Posterior vena cava (tissue), 2 donors: ENCODE measurements at places on chromosomes 3 and 15. TPM values are rescaled to one million over a fixed set of nuclear protein-coding genes. Genes with fewer than 3 reads are reported as not detected.

TM4SF18 gene
- total RNA-seq = 5.6 TPM

CA12 gene
- 36.7 TPM for total RNA-seq

RAB43 gene
- total RNA-seq = 21.7 TPM

BMF gene
- 5.0 TPM for total RNA-seq

ROBO1 gene
- 27.2 TPM for total RNA-seq

PLS1 gene
- total RNA-seq = 0.86 TPM

RBP2 gene
- not detected for total RNA-seq

IQCH gene
- total RNA-seq = 1.2 TPM

CEMIP gene
- 0.62 TPM for total RNA-seq

OR5H14 gene
- total RNA-seq = not detected

DUOXA2 gene
- total RNA-seq = not detected

UBE2E2 gene
- total RNA-seq = 65.5 TPM

MME gene
- total RNA-seq = 1.1 TPM

LNP1 gene
- 7.6 TPM for total RNA-seq

CAND2 gene
- total RNA-seq = 13.1 TPM

PTPN23 gene
- total RNA-seq = 30.8 TPM

FBXW12 gene
- not detected for total RNA-seq

MAP4 gene
- total RNA-seq = 380 TPM

NT5DC2 gene
- total RNA-seq = 42.7 TPM

RAD51 gene
- 1.0 TPM for total RNA-seq

COL7A1 gene
- total RNA-seq = 4.2 TPM

ZNF80 gene
- total RNA-seq = not detected

CNOT10 gene
- total RNA-seq = 26.5 TPM

ALS2CL gene
- 12.1 TPM for total RNA-seq

MEGF11 gene
- total RNA-seq = 0.05 TPM

GABRG3 gene
- not detected for total RNA-seq

PXYLP1 gene
- 13.8 TPM for total RNA-seq

SLC7A14 gene
- not detected for total RNA-seq

THSD4 gene
- total RNA-seq = 18.8 TPM

EPHB3 gene
- total RNA-seq = 10.8 TPM
